ENCODE measurements at places on chromosomes 1 and 21.

GRCh38 chr1:212137854-212138253, 102.3 kb downstream of the DTL start:
- no peak for DNase-seq

GRCh38 chr1:193588311-193589082, 402.1 kb upstream of the B3GALT2 start:
- no peak for DNase-seq

DNA sequence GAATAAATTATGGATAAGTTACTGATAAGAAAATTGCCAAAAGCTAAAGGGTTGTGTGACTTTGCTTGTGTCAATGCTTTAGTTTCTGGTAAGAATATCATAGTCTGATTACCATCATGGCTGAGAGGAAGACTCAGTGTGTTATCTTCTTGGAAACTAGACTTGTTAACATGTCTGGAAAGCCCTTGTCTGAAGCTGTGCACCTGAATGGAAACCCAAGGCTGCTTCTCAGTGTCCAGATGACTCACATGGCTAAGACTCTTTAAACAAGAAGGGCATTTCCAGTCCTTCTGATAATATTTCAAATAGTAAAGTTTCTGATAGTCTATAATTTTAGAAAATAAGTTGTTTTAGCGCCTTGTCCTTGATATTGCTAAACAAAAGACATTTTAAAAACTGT, 1092.7 kb downstream of the PLA2G4A start:
- DNase-seq: no peak

GRCh38 chr1:80436851-80437250, 1363.9 kb upstream of the ADGRL2 start:
- DNase-seq: no peak

DNA sequence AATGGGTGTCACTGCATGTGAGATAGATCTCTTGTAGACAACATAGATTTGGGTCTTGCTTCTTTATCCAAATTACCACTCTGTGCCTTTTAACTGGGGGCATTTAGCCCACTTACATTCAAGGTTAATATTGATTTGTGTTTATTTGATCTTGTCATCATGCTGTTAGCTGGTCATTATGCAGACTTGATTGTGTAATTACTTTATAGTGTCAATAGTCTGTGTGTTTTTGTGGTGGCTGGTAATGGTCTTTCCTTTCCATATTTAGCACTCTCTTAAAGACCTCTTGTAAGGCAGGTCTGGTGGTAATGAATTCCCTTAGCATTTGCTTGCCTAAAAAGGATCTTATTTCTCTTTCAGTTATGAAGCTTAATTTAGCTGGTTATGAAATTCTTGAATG, 29.6 kb downstream of the ZNF691 start:
- no peak for DNase-seq

DNA sequence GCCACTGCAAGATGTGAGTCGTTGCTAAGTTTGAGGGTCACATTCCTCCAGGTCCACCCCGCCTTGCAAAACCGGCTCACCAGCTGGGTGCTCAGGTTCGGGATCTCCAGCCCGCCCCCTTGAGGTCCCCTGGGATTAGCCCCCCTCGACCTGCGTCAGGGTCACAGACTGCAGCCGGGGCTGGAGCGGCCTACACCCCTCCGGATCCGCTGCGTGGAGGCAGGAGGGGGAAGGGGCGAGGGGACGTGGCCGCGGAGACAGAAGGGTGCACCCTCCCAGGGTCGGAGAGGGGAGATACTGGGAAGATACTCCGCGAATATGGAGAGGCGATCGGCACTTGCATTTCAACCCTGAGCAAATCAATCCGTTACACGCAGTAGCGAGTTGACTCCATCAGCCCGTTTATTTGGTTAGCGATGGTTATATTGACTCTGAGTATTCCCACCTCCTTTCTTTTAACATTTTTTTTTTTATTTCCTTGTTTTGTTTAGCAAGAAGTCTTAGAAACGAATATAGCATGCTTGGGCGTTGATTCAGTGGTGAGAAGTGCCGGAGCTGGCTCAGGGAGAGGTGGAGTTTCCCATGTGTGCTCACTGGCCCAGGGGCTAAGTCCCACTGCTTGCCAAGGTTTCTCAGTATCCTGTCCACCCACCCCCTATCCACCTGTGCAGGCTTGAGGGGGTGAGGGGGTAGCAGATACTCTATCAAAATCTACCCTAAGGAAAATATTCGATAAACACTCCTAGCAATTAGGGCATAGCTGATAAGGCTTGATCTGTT, 997 bp downstream of the IFNAR2 start:
- peak; percentile 29 for DNase-seq

DNA sequence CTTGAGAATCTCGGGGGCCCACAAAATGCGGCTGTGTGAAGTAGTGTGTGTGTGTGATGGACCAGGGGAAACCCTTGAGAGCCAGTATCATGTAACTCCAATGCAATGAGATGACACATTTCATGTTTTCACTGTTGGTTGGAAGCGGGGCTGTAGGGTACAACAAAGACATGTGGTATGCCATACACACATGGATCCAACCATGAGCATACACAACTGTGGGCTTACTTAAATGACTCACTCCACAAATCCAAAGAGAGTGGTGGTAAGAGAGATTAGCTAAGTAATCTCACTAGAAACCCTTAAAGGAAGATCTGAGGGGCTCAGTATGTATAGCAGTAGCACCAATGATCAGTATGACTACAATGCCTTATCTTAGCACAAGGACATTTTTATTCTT, 225.7 kb downstream of the SIPA1L2 start:
- DNase-seq: no peak

- no peak for DNase-seq
These were observed 812 bp downstream of the NBPF1 start for GRCh38 chr1:16612332-16613172.

DNA sequence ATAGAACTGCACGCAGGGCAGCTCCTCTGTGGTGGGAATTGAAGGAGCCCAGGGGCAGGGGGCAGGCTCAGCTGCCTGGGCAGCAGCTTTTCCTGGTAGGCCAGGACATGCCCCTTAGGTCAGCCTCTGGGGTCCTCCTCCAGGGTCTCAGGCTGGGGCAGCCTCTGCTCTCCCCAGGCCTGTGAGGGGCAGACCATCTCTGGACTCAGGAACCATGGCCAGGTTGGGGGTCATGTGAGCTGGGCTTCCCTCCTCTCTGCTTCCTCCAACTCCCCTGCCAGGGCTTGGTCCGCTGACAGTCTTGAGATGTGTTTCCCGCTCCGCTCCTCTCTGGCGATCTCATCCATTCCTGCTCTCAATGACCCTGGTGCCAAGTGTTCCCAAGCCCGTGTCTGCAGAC, 5.7 kb downstream of the C1orf210 start:
- DNase-seq: no peak

GRCh38 chr1:211126622-211127021, 7.3 kb downstream of the KCNH1 start:
- DNase-seq: no peak

DNA sequence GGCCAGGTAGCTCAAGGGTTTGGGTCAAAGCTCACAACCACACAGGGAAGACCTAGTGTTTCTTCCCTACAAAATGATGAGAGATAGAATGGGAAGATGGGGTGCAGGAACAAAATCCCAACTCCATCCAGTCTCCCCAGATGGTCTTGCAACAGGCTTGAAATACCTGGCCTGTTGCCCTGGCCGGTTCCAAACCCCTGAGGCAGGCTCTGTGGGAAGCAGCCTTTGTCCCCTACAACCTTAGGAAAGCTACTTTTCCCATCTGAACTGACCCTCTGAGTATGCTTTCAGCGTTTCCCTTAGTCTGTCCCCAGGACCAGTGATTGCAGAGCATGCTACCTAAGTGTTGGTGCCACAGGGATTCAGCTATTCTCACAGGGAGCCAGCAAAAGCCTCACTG, 104.0 kb downstream of the GDAP2 start:
- no peak for DNase-seq

GRCh38 chr1:156245451-156246232, 2.2 kb downstream of the PAQR6 start:
- no peak for DNase-seq

- no peak for DNase-seq
These were observed 204.7 kb downstream of the NFIA start for GRCh38 chr1:61287014-61287413.

DNA sequence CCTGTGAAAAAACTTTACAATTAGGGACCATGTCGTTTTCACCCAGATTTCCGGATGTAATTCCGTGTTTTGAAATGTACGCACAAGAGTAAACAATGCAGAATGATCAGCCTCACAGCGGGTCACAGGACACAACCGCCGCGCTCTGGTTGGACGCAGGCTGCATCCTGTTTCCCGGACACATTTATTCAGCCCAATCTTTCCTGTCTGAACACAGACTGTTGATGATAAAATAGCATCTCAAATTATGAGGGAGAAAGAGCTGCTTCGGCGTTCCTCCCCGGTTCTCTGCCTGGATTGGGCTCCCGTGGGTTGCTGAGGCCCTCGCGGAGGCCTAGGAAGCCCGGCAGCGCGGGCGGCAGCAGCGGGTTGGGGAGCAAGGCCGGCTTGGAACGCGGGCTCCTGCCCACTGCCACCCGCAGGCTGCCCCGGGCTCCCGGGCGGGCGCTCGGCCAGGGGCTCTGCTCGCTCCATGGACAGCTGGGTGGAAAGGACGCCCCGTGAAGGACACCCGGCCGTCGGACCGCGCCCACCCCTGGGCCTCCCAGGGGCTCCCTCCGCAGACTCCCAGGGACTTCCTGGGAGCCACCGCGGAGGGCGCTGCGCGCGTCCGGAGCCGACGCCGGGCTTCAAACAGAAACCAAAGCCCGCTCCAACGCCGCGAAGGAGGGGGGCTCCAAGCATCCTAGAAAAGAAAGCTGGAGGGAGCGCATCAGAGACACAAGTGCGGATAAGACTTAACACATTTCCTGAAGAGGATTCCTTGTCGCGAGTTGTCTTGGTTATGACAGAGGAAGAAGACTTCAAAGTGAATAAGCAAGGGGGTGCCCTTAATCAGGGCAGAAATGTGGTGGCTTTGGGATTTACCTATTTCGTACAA, 122.3 kb downstream of the ESRRG start:
- DNase-seq: no peak

DNA sequence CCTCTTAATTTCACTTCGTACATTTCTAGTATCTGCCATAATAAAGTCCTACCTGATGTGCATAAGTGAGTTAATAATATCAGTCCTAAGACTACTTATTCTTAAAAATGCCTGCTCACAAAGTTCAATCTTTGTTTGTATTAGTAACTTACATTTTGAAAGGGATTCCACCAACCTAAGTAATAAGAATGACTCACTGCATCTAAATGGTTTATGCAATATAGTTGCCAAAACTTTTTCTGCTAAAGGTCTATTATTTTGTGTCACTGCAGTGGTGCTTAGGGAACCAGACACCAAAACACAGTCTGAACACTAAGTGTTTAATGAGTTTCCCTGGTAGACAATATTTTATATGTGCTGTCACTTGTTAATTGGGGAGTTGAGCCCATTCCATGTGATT, 1.8 kb downstream of the ZNF669 start:
- DNase-seq: no peak

- no peak for DNase-seq
These were observed 129.1 kb downstream of the ATP1B1 start for GRCh38 chr1:169235568-169235967.

DNA sequence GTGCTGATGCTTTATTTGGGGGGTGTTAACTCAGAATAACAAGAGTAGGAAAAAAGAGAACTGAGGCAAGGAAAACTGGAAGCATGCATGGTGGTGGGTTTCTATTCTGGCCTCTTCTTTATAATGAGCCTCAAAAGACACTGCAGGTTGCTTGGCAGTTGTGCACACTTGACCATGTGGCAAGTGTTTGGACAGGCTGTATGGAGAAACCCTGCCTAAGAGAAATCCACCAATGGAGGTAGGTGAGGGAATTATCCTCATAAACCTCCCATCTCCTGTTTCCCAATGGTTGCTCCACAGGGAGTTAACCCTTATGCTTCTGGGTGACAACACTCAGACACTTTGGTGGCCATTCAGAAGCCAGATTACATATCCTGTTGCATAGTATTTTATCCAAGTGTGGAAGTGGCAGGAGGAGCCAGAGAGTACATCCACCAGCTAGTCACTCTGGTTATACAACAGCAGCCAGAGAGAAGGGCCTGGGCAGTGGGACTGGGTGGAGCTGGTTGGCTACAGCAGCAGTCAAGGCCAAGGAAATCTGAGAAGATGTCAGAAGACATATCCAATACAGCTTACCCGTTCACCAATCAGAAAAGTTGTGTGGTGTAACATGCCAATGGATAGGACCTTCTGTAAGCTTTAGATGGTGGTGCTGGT, 16.4 kb upstream of the VASH2 start:
- no peak for DNase-seq

DNA sequence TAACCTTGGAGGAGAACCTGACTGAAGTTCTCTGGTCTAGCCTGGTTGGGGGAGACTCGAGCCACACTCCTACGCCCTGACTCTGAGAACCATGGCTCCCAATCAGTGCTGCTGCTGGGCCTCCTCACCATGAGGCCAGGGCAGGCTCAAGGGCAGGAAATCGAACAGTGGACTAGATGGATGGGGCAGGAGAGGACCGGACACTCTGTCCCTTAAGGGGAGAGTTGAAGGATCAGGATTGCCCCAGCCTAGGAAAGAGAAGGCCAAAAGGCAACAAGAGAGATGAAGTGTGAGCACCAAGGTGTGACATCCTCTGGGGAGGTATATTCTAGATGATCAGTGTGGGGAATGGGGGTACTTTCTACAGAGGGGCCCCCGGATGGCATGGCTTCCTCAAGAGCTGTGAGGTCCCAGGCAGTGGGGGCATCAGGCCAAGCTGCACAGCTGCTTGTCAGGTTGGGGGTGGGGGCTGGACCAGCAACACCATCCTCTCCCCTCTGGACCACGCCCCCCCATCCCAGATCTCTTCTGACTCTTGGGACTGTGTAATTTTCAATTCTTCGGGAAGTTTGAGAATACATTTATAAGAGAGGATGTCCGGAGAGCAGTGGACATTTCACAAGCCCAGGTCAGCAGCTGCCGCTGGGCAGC, 34.0 kb downstream of the MX1 start:
- DNase-seq: no peak

DNA sequence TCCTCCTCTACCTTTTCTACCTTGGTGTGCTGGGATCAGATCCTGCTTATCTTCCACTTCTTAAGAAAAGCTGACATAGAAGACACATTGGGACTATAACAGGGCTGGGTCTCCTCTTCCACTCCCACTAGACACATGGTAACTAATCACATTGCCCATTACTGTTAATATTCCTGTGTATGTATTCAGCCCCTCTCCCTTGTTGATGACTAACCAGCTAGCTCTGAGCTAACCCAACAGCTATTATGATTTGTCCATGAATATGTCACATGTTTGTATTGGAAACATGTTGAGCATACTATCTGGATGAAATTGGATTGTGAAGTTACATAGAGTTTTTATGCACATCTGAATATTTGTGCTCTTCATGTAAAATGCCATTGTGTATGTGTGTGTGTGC, 52.9 kb downstream of the MPZL1 start:
- no peak for DNase-seq

GRCh38 chr1:16132325-16132785, 23.5 kb downstream of the EPHA2 start:
- DNase-seq: no peak

GRCh38 chr1:156540955-156541354, 31.4 kb downstream of the IQGAP3 start:
- no peak for DNase-seq

- DNase-seq: no peak
These were observed 23.5 kb upstream of the C1orf174 start for GRCh38 chr1:3923378-3924185.
